ENCODE measurements at places on chromosomes 7 and 10.

DNA sequence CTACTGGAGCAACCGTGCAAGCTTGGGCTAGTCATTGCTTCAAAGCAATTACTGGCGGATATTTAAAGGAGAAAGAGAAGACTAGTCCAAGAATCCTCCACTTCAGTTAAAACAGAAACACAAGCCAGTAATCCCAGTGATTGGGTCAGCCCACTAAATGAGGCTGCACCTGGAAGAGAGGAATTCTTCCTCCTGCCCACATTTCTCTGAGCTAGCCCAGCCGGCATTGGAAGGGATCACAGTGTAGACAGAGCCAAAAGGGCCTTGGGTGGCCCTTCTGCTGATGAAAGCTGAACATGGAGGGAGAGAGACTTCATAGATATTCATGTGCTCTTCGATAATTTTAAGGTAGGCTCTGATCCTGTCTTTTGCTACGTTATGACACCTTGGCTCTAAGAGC is 228.4 kb downstream of the KIAA1217 start:
- DNase-seq = no peak

- no peak for DNase-seq
These were observed 160.2 kb downstream of the DKK1 start for GRCh38 chr10:52474265-52474664.

DNA sequence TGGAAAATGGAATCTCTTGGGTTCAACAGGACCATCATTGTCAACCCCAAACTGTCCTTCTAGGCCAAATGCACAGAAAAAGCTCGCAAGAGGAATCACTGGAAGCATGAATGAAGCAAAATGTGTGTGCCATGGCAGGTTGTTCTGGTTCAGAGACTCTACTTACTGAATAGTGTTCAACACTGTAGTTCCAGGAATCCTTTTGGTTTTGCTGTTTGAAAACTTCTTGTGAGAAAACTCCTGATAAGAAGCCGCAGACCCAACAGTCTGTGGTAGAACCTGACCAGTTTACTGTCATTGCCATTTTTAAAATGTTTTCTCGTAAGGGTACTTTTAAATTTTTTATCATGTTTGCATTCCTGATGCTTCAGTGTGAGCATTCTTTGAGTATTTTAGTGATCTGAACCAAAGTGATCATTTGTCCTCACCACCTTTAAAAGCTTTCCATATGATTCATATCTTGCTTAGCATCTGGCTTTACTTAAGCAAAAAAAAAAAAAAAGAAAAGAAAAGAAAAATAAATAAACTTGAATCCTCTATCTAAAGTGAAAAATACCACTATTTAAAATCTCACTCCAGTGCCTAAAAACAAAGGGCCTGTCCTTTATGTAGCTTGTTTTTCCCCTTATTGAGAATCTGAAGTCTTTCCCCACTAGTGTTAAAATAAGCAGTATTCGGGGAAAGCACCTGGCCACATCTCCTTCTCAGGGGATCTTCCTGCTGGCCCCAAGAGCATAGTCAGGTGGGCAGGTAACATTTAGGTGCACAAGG is 92.4 kb downstream of the WNT2 start:
- no peak for DNase-seq

DNA sequence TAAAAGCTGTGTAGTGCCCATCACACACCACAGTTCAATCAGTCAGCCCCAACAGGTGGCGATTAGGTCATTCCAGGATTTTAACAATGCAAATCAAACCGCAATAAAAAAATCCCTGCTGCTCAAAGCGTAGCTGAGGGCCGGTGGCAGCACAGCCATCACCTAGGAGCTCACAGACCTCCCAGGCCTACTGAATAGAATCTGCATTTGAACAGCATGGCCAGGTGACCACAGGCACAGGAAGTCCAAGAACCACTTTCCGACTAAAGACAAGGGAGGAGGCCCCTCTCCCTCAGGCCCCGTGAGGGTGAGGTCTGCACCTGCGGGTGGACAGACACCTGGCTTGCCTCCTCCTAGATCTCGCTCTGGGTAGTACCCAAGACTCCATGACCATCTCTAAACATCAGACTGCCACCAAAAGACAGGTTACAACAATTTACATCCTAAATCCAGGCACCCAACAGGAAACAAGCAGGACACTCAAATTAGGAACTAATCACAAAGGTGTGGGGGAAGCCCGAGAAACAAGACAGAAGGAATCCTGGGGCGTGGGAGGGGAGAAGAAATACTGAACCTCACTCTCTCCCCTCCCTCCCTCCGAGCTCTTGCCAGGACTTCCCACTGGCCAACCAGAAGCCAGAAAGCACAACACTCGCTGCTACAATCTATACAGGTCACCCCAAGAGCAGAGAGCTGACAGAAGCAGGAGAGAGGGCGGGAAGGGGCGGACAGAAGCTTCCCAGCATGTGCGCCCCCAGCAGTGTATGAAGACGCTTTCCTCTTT is 19.2 kb downstream of the GNA12 start:
- DNase-seq = no peak

- DNase-seq = no peak
These were observed 528.8 kb upstream of the PCDH15 start for GRCh38 chr10:55329796-55330195.

- no peak for DNase-seq
These were observed 133.7 kb downstream of the ARHGAP22 start for GRCh38 chr10:48470893-48471805.

DNA sequence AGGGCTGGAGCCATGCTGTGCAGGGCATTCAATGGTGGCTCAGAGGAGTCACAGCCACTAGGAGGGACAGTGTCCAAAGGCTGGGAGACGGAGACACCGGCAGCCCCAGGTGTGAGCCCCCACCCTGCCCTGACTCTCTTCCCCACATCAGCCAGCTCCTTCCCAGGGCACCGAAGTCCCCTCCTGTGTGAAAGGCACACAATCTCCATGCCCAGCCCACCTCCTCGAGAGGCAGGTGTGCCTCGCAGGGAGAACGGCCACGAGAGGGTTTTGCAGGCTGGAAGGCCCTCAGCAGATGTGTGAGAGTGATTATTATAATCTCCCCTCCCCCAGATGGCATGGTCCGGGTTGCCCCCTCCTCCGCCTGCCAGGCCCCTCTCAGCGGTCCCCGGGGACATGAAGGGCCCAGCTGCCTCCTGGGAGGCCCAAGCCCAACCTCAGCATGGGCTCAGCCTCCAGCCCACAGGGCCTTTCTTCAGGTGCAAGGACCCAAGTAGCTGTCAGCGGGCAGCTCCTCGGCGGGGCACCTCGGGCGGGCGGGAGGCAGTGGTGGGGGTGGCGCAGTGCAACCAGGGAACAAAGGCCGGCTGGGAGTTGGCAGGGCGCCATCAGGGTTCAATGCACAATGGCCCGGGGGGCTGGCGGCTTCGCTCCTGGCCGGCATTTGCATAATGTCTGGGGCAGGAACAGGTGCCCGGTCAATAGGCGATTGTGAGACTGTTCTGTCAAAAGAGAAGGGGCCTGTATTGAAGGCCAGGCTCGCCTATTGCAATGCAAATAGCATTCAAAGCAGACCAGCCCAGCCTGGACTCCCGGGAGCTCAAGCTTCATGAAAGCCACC is 155.3 kb upstream of the ZMIZ1 start:
- no peak for DNase-seq

DNA sequence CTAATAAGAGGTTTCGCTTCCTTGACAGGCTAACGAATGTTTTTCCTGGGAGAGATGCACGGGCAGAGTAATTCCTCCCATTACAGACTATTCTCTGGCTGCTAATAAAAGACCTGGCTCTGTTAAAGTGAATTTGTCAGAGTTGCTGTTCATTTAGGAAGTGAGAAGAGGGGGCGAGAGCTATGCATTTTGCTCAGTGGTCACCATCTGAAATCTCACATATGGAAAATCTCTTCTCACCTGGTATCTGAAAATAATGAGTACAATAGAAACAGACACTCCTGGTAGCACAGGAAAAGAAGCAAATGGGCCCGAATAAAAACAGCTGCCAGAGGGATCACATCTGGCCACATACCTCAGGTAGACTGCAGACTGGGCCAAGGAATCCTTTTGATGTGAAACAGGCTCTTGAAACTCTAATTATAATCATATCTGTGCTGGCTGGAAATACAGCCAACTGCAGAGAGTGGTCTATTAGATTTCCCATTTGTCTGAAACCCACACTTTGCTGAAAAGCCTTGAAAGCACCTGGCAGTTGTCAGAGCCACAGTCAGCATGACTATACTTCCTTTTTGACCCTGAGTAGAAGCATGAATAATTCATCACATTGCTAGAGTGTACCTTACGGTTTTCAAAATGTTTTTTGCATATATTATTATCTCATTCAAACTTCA is 33.6 kb downstream of the AOAH start:
- DNase-seq = no peak

GRCh38 chr10:67612176-67612575 is 83.8 kb downstream of the CTNNA3 start:
- DNase-seq = no peak

GRCh38 chr10:80272793-80273522 is 16.5 kb downstream of the MAT1A start:
- DNase-seq = no peak

GRCh38 chr10:124619195-124619594 is 125.0 kb downstream of the FAM53B start:
- DNase-seq = no peak

DNA sequence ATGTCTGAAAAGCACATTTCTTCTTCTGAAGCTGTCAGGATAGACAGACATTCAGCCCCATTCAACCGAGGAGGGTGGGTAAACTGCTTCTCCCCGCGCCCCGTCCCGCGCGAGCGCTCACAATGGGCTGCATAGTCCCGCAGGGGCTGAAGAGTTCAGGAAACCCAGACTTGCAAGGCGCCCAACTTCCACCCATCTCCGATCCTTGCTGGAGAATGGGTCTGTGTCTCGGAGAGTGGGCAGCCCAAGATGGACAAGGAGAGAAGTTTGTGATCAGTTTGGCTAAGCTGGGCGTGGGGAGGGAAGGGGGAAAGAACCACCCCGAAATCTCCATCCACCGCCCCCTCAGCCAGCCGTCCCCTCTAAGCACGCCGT is 686 bp downstream of the AASS start:
- DNase-seq = no peak

GRCh38 chr10:52004342-52004949 is 305.1 kb upstream of the CSTF2T start:
- DNase-seq = peak; percentile 28

GRCh38 chr10:70247360-70247759 is 14.1 kb upstream of the PPA1 start:
- no peak for DNase-seq

- DNase-seq = peak; percentile 57
These were observed 128.5 kb downstream of the MAD1L1 start for GRCh38 chr7:2104107-2104710.

- no peak for DNase-seq
These were observed 12.2 kb downstream of the HNRNPA2B1 start for GRCh38 chr7:26188206-26188956.

DNA sequence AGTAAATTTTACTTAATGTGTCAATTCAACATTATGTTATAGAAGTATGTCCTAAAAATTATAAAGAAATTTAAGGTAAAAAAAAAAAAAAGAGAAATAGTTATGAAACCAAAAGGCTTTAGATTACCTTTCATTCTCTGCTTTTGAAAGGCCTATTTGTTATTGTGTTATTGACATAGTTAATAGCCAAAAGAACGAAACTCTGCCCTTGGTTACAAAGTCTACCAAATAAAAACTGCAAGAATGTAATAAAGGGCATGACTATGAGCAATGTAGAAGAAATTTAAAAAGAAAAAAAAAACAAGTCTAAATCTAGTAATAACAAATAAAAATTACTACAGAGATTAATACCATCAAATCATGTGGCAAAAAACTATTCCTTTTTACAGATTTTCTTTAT is 10.6 kb downstream of the ACBD5 start:
- no peak for DNase-seq

DNA sequence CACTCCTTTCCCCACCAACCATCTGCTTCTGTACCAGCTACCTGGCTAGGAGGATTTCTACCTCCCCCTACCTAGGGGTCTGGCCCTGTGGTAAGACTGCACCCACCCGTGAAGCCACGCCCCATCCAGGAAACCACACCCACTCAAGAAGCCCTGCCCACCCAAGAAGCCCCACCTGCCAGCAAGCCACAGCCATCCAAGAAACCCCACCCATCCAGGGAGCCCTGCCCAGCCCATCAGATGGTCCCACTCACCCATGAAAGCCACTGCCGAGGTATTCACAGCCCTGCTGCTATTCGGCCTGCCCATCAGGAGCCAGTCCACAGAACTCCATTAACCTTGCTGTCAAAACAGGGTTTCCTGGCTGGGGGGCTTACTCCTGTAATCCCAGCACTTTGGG is 15.6 kb upstream of the MUC3A start:
- no peak for DNase-seq

GRCh38 chr10:49289480-49289879 is 9.5 kb upstream of the C10orf71 start:
- no peak for DNase-seq

DNA sequence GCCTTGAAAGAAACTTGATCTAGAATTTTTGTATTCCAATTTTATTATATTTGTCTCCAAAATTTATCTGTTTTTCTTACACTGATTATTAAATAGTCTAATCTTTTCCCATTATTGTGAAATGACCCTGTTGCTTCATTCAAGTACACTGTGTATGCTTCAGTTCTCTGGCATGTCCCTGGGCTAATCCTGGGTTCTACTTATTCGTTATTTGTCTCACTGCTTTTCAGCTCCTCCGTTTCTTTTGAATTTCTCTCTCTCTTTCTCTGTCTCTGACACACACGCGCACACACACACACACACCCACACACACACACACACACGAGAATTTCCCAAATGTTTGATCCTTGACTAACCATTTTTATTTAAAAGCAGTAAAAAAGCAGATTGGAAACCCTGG is 768.6 kb downstream of the NRG3 start:
- no peak for DNase-seq

GRCh38 chr10:100286051-100287033 is at the start of gene BLOC1S2:
BLOC1S2 (minus strand) TSS chr10:100286680; CDS start chr10:100286659, 21 bp downstream.
- peak; percentile 86 for DNase-seq

- peak; percentile 70 for DNase-seq
These were observed at the start of gene KIF5B for GRCh38 chr10:32056136-32057035. KIF5B (minus strand) TSS chr10:32056425; CDS start chr10:32055973, 452 bp downstream.

DNA sequence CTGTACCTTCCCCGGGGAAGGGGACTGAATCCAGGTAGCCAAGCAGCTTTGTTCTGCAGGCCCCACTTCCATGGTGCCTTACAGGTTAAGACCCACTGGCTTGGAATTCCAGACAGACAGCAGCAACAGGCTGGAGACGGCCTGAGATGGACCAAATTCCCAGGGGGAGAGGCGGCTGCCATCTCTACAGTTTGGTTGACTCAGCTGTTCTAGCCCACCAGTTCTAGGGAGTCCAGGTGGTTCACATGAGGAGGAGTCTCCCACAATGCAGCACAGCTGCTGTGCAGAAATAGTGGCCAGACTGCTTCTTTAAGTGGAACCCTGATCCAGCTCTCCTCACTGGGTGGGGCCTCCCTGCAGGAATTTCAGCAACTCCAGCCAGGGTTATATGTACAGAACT is 74.1 kb downstream of the C10orf67 start:
- no peak for DNase-seq

DNA sequence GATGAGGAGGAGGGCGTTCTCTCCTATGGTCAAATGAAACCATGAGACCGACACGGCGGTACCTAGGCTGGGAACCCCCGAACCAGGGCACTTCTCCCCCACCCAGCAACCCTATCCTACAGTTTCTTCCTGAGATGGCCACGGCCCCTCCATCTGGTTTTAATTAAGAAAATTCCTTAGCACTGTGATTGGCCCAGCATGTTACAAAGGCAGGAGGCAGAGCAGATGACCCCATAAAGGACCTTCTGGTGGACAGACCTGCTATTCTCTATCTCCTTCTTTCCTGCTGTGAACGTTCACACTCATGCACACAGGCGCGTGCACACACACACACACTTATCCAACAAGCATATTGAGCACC is 129.4 kb downstream of the RGS10 start:
- DNase-seq = no peak

- no peak for DNase-seq
These were observed 191.5 kb upstream of the GPR26 start for GRCh38 chr10:123474700-123475099.
